ENCODE measurements at places on chromosomes 2 and 18.

- DNase-seq = no peak
Measured at GRCh38 chr2:240238201-240238600, 97.7 kb upstream of the OTOS start.

- no peak for DNase-seq
Measured at GRCh38 chr2:9665898-9666297, 35.1 kb upstream of the YWHAQ start.

DNA sequence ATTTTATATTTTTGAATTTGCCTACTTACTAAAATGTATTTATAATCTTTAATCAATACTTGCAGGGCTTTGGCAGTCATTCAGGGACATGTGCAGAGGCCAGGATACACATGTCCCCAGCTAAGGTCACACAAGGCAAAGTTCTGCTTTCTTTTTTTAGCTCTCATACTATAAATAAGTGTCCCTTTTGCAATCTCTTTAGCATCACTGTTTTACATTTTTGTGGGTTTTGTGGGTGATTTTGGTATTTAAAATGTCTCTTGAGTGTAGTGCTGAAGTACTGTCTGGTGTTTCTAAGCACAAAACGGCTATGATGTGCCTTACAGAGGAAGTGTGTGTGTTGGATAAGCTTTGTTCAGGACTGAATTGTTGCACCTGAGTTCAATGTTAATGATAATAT, 309.0 kb upstream of the GULP1 start:
- DNase-seq = no peak

- no peak for DNase-seq
Measured at GRCh38 chr2:63591566-63592175, 2.9 kb downstream of the MDH1 start.

DNA sequence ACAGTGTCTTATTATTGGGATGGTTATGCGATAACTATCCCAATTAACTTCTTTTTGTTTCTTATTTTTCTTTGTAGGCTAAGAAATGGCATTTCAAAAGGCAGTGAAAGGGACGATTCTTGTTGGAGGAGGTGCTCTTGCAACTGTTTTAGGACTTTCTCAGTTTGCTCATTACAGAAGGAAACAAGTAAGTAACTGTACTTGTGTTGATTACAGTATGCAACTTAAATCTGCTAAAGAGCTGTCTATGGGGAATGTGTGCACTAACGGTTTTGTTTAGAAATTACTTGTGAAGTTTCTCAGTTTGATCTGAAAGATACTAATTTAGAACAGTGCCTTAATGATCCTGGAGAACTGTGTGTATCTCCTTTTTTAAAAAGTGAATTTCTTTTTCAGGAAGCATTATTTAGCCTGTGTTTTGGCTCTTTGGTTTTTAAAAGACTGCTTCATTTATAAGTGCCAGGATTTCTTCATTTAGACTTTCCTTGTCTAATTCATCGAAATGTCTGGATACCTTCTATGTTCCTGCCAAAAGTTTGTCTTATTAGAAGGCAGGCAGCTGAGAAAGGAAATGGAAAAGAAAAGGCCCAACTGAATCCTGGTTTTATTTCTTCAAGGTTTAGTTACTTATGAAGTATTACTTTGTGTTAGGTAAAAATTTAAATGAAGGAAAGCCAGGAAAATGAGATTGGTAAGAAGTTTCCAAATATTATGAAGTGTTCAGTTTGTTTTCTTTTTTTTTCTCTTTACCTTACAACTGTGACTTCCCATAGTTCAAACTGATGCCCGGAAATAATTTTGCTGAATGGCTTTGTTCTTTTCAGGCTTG, 40.1 kb downstream of the GPD2 start:
- no peak for DNase-seq

DNA sequence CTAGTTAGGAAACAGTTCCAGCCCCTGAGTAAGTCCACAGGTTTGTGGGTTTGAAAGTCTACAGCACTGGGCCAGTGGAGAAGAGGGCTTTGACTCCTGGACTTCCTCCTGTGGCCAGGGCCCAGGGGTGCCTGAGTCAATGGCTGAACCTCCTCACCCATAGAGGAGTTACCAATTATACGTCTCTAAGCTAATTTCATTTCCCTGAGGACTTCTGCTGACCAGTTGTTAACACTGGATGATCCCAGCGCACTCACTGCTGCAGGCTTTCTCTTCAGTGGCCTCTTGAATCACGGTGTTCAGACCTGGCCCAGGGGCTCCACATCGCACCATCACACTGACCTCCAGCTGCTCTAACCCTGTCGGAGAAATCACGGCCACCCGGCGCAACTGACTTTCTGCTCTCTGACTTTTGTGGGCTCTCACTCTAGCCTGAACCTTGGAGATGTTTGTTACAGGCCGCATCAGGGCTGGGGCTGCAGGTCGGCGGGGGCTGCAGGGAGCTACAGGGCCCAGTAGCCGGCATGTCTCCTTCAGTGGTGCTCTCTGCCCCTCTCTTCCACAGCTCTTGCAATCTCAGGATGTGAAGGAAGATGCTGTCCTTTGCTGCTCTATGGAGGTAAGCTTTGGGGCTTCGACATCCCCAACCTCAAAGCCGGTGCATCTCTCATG, 93.6 kb downstream of the SMAD7 start:
- DNase-seq = no peak

- no peak for DNase-seq
Measured at GRCh38 chr18:37762076-37762621, 196.6 kb upstream of the CELF4 start.

- no peak for DNase-seq
Measured at GRCh38 chr2:158970241-158970751, 1.9 kb downstream of the TANC1 start.

Measured in stimulated activated CD8-positive, alpha-beta memory T cell treated with anti-CD3 and anti-CD28 coated beads, Interleukin-15, amount 100 ng/mL, for 4 hours (primary cell).